ENCODE measurements at places on chromosomes 13 and 19.

DNA sequence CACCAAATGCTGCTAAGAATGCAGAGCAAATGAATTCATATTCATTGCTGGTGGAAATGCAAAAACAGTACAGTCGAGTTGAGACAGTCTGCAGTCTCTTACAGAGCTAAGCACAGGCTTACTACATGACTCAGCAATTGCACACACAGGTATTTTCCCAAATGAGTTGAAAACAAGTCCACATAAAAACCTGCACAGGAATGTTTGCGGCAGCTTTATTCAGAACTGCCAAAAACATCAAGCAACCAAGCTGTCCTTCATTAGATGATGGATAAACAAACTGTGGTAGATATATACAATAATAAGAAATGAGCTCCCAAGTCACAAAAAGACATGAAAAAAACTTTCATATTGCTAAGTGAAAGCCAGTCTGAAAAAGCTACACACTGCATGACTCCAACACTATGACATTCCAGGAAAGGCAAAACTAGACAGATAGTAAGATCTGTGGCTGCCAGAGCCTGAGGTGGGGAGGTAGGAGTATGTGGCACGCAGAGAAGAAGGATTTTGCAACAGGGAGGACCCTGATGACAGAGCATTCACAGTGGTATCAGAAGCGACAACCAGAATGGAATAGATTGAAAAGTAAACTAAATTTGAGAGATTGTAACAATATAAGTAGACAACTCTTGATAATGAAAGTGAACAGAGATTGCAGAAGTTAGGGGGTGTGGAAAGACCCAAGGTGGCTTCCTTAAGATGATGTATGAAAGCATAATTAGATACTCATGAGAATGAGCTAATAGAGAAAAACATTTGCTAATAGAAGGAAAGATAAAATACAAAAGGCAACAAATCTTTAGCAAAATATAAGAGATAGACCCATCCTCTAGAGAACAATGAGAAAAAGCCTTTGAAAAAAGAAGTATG lies 52.7 kb downstream of the TSC22D1 start:
- DNase-seq, result no peak

- DNase-seq, result no peak
Observed at GRCh38 chr19:41398598-41398997, 980 bp downstream of the BCKDHA start.

GRCh38 chr13:95893861-95894260 lies 159.3 kb downstream of the UGGT2 start:
- DNase-seq, result no peak

DNA sequence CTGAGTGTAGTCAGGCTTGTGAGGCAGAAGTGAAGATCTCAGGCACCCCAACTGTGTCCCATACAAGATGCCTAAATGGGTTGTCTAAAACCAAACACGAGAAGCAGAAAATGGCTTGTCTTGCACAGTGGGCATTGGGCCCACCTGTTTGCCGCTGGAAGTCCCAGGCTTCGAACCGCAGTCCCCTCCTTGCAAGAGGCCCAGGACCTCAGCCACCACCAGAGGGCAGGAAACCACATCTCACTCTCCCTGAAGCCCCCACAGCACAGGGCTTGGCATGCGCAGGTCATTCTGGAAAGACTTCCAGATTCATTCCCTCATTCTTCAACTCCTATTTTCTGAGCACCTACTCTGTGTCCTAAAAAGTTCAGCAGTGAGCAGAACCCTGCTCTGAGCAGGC lies 973.7 kb downstream of the UQCRFS1 start:
- no peak for DNase-seq

- DNase-seq, result no peak
Observed at GRCh38 chr19:20863176-20863575, 59.9 kb upstream of the ZNF85 start.

GRCh38 chr13:27504128-27504867 lies 53.9 kb upstream of the MTIF3 start:
- no peak for DNase-seq

- no peak for DNase-seq
Observed at GRCh38 chr19:35265126-35265899, 3.4 kb upstream of the USF2 start.

DNA sequence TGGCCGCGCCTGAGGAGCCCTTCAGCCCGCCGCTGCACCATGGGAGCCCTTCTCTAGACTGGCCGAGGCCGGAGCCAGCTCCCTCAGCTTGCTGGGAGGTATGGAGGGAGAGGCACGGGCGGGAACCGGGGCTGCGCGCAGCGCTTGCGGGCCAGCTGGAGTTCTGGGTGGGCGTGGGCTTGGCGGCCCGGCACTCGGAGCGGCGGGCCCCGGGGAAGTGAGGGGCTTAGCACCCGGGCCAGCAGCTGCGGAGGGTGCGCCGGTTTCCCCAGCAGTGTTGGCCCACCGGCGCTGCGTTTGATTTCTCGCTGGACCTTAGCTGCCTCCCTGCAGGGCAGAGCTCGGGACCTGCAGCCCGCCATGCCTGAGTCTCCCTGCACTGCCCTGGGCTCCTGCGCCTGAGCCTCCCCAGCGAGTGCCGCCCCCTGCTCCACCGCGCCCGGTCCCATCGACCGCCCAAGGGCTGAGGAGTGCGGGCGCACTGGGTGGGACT lies 1890.0 kb upstream of the PCDH20 start:
- DNase-seq, result no peak

DNA sequence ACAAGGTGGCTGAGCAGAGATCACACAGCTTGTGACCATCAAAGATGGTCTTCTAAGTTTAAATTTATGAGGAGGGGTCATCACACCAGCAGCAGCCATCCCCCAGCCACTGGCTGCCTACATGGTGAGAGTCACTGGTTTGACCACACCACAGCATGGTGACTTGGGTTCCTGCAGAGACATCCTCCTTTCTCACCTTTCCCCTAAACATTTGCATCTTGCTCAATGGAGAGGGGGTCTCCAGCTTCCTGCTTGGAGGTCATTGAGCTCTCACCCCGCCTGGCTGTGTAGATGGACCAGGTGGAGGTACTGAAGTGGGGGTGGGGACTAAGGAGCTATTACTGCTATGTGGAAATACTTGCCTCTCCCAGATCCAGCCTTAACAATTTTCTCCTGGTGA lies 247.6 kb upstream of the ARGLU1 start:
- no peak for DNase-seq

- DNase-seq, result no peak
Observed at GRCh38 chr13:109955598-109955997, 169.2 kb upstream of the IRS2 start.

DNA sequence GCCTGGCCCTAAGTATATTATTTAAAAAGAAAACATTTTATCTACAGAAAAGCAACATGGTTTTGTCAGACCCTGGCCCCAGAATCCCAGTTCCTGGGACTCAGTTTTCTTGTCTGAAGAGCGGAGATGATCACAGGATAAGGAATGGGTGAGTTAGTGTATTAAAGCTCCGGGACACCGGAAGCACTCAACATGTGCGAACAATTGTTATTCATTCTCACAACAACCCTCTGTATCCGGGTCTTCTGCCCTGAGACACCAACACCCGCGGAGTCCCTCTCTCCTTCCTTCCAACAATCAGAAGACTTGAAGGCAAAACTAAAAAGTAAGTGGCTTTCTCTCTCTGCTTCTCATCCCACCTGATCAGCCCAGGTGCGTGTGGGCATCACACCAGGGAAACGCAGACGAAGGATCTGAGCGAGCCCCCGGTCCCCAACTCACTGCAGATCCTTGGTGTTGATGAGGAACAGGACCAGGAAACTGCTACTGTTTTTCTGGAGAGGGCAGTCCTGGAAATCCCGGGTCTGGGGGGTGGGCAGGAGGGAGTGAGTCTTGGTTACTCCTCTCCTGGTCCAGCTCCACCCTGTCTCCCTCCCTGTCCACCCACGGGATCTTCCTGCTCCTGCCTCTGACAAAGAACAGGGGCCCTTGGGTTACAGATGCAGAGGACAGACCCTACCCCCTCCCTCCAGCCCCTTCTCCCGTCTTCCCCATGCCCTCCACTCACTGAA lies 2.0 kb downstream of the GPR108 start:
- DNase-seq, result peak; percentile 39

GRCh38 chr19:33409906-33410685 lies 36.6 kb downstream of the CEBPG start:
- DNase-seq, result no peak

- DNase-seq, result no peak
Observed at GRCh38 chr13:95411428-95412040, 110.3 kb upstream of the ABCC4 start.

DNA sequence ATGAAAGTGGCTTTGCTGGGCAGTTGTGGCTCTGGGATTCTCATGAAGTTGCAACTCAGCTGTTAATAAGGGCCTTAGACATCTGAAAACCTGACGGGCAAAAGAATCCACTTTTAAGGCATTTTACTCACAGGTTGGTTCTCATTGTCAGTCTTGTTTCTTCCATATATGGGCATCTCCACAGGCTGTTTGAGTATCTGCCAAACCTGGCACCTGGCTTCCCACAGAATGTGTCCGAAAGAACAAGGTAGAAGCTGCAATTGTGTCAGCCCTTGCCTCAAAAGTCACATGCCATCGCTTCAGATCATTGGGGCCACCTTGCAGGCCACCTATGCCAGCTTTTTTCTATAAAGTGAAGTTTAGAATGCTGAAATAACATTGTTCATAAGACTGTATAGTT lies 102.4 kb downstream of the KCTD12 start:
- no peak for DNase-seq

DNA sequence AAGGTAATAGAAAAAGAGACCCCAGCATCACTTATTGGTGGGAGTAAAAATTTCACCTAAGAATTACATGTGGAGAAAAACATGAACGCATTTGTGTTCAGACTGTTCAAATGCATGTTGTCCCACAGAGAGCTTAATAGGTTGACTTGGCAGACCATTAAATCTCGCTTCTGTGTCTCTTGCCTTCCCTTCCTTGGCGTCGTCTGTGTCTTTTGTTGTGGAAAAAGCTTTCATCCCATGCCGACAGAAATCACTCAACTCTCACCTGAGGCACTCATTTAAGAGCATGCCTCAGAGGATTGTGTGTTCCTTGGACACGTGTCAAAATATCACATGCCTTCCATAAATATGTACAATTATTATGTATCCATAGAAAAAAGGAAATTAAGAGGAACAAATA lies 24.4 kb upstream of the CACNA1A start:
- DNase-seq, result no peak

- DNase-seq, result no peak
Observed at GRCh38 chr13:107585469-107586180, 629.7 kb downstream of the LIG4 start.

- DNase-seq, result no peak
Observed at GRCh38 chr19:7326105-7326877, 22.4 kb upstream of the ARHGEF18 start.

DNA sequence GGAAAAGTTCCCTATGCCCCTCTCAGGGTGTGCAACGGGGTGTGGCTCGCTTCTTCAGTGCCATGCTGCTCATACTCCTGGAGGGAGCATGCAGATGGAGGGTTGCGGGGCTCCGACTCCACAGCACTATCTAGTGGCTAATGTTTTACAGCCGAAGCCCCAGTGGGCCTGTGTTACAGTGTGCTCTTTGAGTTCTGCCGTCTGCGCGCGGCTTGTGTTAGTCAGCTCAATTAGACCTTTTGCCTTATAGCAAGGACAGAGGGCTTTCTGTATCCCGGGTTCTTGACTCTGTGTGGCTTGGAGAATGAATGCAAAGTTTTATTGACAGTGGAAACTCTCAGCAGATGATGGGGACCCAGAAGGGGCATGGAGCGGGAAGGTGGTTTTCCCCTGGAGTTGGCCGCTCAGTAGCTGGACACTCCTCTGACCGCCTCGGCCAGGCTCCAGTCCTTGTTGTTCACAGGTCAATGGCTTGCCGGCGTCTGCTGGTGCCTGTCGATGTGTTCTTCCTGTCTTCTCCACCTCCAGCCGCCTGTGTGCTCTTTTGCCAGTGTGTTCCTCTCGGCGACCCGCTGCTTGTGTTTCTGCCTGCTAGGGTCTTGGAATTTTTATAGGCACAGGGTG lies 383.4 kb downstream of the LMO7 start:
- no peak for DNase-seq

- DNase-seq, result peak; percentile 84
Observed at GRCh38 chr19:52993342-52994178, 20.2 kb upstream of the ERVV-1 start.

DNA sequence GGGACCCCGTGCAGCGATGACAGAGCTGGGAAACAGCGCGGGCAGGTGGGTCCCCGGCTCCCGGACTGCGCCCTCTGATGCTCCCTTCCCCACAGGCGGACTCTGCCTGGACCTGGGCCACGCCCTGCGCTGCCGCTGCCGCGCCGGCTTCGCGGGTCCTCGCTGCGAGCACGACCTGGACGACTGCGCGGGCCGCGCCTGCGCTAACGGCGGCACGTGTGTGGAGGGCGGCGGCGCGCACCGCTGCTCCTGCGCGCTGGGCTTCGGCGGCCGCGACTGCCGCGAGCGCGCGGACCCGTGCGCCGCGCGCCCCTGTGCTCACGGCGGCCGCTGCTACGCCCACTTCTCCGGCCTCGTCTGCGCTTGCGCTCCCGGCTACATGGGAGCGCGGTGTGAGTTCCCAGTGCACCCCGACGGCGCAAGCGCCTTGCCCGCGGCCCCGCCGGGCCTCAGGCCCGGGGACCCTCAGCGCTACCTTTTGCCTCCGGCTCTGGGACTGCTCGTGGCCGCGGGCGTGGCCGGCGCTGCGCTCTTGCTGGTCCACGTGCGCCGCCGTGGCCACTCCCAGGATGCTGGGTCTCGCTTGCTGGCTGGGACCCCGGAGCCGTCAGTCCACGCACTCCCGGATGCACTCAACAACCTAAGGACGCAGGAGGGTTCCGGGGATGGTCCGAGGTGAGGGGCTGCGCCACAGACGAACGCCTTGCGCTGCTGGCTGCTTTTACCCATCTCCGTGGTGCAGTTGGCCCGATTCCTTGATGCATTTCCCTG lies 7.8 kb upstream of the SELENOV start:
- no peak for DNase-seq
